ENCODE measurements at places on chromosomes 1 and 21.

- DNase-seq = no peak
These were observed 534.6 kb downstream of the LMO4 start for GRCh38 chr1:87863317-87863716.

DNA sequence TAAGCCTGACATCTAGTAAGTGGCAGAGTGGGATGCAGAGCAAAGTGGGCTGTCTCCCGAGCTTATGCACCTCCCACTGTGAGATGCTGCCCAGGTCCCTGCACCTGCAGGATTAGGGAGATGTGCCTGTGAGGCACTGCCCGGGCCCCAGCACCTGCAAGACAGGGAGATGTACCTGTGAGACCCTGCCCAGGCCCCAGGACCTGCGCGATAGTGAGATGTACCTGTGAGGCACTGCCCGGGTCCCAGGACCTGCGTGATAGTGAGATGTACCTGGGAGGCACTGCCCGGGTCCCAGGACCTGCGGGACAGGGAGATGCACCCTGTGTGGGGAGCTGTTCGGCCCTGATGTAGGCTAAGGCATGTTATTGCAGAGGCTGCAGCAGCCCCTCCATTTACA, 622.8 kb downstream of the PTPRU start:
- no peak for DNase-seq

- no peak for DNase-seq
These were observed 59.4 kb downstream of the PAPPA2 start for GRCh38 chr1:176522310-176522845.

- no peak for DNase-seq
These were observed 25.6 kb downstream of the CDC42 start for GRCh38 chr1:22078133-22078532.

DNA sequence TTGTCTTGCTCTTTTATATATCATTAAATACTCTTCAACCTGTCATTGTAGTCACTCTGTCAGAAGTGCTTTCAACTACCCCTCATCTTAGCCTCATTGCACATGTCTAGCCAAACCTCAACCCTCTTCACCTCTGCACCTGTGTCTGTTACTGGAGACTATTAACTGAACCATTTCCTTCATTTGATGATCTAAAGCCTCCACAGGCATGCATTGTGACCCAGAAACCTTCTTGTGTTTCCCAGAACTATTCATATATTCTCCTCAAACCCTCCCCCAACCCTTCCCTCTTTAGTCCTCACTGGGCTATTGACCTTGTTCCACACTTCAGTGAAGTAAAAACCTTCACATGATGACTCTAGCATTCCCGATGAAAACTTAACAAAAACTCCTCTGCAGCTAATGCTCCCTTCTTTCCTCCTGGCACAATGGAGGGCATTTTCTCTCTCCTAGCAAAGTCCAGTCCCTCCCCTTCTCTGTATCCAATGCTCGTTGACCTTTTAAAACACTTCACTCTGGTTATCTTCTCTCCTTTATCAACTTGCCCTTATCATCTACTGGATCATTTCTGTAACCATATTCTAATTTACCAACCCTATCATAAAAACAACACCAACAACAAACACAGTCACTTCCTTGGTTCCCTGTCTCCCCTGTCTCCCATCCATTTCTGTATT, 86.1 kb downstream of the BACH1 start:
- no peak for DNase-seq

DNA sequence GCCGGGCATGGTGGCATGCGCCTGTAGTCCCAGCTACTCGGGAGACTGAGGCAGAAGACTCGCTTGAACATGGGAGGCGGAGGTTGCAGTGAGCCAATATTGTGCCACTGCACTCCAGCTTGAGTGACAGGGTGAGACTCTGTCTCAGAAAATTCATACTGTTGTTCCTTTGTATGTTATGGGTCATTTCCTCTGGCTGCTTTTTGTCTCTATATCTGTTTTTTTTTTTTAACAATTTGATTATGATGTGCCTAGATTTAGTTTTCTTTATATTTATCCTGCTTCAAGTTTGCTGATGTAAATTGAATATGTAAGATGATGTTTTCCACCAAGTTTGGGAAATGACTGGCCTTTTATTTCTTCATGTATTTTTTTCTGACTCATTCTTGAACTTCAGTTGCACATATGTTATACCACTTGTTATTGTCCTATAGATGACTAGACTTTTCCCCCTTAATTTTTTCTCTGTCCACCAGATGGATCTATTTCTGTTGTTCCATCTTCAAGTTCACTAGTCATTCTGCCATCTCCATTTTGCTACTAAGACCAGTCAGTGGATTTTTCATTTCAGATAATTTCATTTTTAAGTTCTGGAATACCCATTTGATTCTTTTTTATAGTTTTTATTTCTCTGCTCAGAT, 173.5 kb downstream of the GALNT2 start:
- DNase-seq = no peak

DNA sequence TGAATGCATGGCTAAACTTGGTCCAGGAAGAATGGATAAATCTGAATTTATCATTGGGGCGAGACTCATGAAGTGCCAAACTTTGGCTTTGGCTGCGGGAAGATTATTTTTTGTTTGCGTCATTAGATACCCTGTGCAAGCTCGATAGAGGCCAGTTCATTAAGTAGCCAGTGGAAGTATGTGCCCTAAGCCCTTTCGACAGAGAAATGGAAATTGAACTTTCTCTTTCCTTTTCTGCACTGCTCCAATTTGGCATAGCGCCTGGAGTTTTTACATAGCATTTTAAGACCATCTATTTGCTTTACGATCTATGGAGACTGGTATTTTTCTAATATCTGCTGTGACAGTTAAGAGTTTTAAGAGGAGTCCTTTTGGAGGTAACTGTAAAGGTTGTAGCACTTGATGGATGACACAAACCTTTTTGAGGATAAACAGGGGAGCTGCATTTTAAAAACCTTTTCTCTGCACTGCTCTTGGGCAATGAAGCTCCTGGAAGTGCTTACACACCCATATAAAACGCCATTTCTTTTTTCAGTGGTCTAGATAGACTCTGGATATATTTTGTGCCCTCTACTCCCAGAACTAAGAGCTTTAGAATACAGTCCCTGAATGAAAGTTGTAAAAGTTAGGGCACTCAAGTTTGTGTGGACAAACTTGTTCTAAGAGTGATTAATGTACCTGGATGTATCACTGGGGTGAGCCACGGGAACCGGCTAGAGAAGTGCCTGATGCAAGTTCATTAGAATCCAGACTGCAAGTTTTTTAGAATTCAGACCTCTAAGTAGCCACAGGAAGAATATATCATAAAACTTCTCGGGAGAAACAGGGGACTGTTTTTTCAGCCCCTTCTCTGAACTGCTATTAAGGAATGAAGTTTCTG, 41.3 kb upstream of the CFHR3 start:
- no peak for DNase-seq

DNA sequence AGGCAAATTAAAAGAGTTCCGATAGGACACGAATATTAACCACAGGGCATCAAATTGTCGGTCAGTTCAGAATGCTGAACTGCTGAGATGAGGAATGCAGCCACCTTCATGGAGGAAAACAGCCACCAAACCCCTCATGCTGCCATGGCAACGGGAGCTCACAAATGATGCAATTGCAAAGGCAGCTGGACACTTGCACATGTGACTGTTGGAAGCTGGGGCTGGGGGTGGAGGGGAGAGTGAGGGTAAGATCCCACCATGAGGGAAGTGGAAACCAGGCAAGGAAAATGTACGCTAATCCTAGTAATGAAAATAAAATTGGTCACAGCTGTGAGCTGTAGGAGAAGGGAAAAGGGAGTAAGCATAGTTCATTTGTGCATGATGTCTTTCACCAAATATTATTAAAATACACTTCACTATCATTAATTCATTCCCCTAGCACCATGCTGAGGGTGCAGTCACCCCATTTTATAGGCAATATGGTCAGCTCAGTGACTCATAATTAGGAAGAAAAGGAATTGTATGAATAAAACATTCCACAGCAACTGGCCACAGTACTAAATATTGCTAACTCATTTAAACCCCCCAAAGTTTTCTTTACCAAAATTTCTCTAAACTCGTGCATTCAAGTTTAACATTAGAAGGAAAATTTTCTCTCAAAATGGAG, 15.3 kb downstream of the BECN2 start:
- DNase-seq = no peak

DNA sequence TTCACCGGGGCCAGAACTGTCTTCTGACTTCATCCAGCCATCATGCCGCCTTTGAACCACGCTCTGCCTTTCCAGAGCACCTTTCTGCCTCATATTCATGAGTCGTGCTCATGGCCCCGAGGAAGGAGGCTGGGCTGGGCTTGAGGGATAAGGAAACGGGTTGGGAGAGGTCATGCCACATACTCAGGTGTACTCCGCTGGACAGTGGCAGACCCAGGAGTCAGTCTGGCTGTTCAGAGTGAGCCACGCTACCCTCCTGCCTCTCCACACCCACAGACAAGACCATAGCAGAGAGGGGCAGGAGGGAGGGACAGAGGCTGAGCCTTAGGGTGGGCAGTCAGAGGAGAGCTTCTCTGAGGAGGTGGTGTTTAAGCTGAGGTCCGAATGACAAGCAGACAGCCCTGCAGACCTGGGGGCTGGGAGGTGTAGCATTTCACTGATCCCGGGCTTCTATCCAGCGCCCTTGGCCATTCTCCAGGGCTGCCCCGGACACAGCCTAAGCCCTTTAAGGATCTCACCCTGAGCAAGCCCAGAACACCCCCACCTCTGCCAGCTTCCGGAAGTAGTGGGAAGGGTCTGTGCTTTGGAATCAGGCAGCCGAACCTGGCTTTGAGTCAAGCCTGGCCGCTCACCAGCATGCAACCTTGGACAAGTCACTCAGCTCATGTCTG, 102.3 kb downstream of the LACTBL1 start:
- DNase-seq = no peak

- DNase-seq = no peak
These were observed 971.0 kb downstream of the AMY1C start for GRCh38 chr1:104720741-104721140.

- DNase-seq = no peak
These were observed 78.1 kb downstream of the SIK1 start for GRCh38 chr21:43348801-43349261.

DNA sequence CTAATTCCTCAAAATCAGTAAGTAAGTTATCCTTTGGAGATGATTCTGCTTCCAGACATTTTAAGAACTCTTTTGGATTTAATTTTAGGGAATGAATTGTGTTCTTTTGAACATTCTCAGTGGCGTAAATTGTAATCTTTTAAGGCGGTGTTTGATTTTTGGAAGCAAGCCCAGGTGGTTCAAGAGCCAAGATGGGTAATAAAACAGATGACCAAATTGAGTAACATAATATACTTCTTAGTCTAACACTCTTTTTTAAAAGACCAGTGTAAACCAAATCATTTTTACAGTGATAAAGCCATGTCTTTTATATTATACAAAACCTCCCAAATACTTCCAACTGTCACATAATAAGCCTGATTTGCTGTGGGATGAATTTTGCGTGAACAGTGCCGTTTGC, 133.8 kb downstream of the LRRC40 start:
- DNase-seq = no peak

DNA sequence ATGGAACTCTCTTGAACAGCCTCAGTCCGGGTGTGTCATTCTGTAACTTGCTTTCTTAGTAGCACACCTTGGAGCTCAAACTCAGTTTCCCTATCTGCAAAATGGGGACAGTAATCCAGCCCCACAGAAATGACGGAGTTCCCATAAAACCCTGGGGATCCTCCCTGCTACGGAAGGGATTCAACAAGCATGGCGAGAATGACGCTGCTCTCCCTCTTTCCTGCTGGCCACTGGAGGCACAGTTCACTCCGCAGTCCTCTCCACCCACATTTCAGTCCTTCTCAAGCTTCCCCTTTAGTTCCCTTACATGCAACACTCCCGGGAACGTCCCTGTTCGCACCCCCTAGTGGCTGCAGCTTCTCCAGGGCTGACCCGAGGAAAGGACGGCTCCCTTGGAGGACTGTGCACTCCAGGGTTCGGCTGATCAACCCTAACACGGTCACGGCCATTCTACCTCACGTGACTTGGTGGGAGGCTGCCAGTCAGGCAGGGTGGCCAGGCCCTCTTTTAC, 20.6 kb downstream of the RUNX3 start:
- no peak for DNase-seq

DNA sequence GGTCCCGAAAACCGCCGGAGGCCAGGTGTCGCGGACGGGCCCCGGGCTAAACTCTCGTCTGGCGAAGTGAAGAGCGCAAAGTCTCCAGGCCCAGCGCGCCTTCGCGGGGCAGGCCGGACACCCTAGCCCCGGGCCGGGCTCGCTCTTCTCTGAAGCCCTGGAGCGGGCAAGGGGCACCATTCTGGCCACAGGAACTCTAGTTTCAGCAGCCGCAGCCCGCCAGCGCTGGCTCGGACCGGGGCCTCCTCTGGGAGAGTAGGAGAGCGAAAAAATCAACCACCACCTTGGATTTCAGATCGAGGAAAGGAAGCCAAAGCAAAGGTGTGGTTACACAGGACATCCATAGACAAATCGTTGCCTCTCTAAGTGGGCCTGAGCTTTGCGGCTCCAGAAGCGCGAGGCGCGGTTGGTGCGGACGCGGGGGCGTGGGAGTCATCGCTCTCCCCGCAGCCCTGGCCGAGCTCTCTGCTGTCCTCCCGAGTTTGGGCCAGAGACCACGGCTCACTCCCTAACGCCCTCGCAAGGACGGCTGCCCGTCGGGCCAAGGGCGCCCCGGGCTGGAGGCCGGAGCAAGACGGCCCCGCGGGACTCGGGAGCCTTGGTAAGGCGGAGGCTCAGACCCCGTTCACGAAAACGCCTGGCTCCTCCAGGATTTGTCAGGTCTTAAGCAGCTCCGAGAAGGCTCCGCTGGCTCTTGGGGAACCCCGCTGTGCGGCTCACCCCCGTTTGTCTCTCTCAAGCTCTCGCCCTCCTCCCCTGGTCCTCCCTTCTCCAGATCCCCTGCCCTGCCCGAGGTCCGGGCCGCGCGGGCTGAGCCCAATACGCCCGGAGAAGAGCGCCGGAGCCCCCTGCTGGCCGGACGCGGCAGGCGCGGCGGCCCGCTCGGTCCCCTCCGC, 132.9 kb upstream of the DPYD start:
- peak; percentile 48 for DNase-seq

Data from stimulated activated CD4-positive, alpha-beta T cell treated with anti-CD3 and anti-CD28 coated beads, TNF-alpha, amount 100 ng/mL, for 24 hours (primary cell).